ENCODE measurements at places on chromosomes 1 and 21.

DNA sequence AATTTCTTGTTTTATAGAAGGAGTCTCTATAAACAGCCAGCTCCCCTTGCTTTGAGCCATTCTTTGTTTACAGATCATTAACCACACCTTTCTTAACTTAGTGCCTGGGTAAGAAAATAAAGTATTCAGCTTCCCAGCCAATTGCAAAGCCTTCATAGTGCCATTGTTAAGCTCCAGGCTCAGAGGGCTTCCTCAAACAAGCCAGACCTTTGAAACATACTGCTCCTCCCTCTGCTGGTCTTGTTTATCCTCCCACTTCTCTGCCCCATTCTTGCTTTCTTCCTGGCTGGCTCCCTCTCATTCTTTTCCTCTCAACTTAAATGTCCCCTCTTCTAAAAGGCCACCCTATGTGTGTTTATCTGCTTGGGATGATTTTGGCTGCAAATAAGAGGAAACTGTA, 319.4 kb upstream of the ST6GALNAC5 start:
- DNase-seq = no peak

DNA sequence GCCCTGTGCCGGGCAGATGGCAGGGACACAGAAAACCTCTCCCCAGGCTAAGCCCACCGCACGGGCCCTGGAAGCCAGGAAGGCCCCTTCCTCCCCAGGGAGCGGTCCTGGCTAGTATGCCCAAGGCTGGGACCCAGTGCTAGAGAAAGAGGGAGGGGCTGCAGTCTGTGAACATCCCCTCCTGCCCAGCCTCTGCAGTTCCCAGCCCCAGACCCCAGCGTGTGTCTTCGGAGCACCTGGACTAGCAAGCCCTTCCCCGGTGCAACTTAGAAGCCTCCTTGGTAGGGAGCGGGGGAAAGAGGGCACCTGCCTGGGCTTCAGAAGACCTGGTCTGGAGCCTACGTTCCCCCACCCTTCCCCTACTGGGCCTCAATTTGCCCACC, 2.1 kb downstream of the PLEKHG5 start:
- DNase-seq = no peak

DNA sequence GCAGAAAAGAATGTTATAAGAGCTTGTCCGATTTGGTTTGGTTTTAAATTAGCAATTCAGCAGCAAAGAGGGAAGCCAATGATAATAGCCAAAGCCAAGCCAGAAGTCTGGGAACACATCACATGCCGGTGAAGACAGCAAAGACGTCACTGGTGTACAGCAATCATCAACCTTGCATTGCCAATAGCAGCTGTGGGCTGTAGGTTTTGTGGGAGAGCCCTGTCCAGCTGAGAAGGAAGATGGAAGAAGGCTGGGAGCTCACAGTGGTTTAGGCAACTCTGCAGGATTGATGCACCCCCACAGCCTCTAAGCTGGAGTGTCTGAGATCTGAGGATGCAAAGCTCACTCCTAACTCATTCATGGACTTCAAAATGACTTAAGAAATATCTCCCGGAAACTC, 338.7 kb downstream of the SIPA1L2 start:
- no peak for DNase-seq

DNA sequence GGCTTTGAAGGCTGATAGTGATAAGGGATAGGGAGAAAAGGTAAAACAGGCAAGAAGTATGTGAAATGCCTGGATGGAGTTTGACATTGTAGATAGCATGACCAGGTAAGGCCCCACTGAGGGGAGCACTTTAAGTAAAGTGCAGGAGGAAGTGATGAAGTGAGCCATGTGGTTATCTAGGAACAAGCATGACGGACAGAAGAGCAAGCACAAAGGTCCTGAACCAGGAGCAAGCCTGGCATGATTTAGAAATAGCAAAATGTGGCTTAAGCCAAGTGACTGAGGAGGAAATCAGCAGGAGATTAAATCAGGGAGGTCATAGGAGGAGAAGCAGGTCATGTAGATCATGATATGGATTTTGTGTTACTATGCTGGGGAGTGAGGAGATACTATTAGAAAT, 129.2 kb downstream of the GLUL start:
- DNase-seq = no peak

Data from uterus (tissue), 4 donors.